ENCODE measurements at places on chromosomes 5 and 9. TPM values are rescaled to one million over a fixed set of nuclear protein-coding genes. Genes with fewer than 3 reads are reported as not detected.

DNA sequence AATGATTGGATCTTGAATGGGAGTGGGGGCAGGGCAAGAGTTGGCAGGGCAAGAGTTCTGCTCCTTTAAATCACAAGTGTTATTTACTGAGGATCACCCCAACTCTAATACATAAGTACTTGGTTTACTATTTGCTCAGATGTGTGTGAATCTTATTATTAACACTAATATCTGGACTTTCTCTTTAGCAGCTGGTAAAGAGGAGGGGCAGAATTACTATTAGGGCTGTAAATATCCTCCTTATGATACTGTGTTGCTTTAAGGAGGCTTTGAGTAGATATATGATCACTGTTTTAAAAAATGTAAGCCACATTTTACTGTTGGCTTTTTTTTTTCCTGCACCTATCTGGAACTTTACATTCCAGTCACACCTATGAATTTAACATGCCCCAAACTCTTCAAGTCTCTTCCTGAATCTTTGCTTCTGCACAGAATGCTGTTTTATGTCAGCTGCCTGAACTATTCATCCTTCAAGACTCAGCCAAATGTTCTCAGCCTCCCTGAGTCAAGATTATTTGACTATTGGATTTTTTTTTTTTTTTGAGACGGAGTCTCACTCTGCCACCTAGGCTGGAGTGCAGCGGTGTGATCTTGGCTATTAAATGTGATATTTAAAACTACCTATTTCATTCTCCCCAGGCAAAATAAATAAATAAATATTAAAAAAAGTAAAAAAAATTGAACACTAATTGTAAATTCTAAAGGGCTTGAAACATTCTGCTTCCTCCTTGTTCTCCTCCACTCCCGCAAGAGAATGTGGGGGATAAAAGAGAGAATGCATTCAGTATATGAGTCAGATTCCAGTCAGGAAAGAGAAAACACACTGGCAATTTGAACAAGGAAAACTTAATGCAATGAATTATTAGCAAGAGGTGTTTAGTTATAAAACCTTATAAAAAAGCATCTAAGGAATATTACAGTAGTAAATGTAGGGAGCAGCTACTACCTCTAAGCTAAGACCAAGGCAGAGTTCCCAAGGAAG, 99.3 kb downstream of the FOCAD start:
- no peak for DNase-seq

The BARHL1 gene
- not detected for polyA plus RNA-seq

GRCh38 chr5:175627005-175627404, 30.9 kb upstream of the HRH2 start:
- no peak for DNase-seq

The IRX1 gene
- not detected for polyA plus RNA-seq

The GBGT1 gene
- polyA plus RNA-seq, result not detected

DNA sequence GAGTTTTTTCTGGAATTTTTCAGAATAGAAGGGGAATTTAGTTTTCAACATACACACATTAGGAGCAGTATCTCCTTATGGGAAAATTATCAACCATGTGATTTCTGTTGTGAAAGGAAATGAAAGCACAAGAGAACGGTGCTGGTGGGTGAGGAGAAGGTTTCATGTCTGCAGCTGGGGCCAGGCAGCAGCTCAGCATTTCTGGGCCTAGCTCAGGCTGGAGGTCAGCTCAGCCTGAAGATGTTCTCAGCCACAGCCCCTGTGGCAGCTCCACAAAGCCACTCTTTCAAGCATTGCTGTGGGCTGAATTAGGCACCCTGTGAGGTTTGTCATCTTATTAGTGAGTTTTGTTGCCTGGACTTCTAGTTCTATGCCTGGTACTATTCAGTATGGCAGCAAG, 90.3 kb downstream of the DIRAS2 start:
- DNase-seq, result no peak

The STING1 gene
- polyA plus RNA-seq, result 87.3 TPM

The SMIM27 gene
- polyA plus RNA-seq, result 116 TPM

- no peak for DNase-seq
Measured at GRCh38 chr9:109894921-109895758, 115.1 kb downstream of the PALM2AKAP2 start.

The ATOSB gene
- polyA plus RNA-seq, result 2.6 TPM

DNA sequence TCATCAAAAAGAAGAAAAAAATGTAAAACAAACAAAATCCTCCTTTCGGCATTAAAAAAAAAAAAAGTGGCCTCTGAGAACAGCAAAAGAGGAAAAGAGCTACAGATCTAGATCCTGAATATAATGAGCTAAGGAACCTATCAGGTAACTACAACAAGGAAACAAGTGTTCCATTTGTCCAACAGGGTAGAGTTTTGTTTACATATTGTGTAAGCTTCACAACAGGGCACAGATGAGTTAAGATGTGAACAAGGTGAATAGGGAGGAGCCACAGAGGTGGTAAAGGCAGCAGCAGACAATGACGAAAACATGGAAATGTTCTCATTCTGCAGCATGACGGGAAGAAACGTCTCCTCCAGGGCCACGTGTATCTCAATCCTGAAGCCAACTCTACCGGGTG, 14.4 kb downstream of the ELP1 start:
- DNase-seq, result no peak

The PCDHGB1 gene
- not detected for polyA plus RNA-seq

DNA sequence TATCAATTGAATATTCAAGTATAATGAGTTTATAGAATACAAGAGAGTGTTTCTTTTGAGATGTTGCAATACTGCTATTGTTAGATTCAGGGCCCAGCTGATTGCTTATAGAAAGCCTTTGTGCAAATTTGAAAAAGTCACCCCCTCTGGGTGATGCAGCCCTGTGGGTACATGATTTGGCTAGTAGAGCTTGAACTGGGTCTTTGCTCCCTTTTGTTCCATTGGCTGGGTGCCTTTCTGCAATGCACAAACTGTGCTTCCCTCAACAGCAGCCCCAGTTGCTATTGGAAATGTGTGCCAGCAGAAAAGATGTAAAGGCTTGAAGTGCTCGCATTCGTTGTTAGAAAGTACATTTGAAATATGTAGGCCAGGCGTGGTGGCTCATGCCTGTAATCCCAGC, 61.8 kb upstream of the CEMIP2 start:
- DNase-seq, result no peak

The C5orf34 gene
- polyA plus RNA-seq, result 0.87 TPM

GRCh38 chr9:133147412-133148198, 16.1 kb downstream of the GBGT1 start:
- DNase-seq, result peak; percentile 89

GRCh38 chr9:214648-215493, at the start of gene DOCK8:
Gene DOCK8 (plus strand): TSS chr9:214865. CDS start chr9:214977, 112 bp downstream.
- DNase-seq, result peak; percentile 24

The FAM193B gene
- 3.4 TPM for polyA plus RNA-seq

DNA sequence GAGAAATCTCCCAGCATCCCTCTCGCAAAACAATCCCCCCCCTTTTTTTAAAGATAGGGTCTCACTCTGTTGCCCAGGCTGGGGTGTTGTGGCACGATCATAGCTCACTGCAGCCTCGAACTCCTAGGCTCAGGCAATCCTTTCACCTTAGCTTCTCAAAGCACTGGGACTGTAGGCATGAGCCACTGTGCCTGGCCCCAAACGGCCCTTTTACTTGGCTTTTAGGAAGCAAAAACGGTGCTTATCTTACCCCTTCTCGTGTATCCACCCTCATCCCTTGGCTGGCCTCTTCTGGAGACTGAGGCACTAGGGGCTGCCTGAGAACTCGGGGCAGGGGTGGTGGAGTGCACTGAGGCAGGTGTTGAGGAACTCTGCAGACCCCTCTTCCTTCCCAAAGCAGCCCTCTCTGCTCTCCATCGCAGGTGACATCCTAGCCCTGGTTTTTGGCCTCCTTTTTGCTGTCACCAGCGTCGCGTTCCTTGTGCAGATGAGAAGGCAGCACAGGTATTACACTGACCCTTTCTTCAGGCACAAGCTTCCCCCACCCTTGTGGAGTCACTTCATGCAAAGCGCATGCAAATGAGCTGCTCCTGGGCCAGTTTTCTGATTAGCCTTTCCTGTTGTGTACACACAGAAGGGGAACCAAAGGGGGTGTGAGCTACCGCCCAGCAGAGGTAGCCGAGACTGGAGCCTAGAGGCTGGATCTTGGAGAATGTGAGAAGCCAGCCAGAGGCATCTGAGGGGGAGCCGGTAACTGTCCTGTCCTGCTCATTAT, 6.8 kb downstream of the CA9 start:
- no peak for DNase-seq

DNA sequence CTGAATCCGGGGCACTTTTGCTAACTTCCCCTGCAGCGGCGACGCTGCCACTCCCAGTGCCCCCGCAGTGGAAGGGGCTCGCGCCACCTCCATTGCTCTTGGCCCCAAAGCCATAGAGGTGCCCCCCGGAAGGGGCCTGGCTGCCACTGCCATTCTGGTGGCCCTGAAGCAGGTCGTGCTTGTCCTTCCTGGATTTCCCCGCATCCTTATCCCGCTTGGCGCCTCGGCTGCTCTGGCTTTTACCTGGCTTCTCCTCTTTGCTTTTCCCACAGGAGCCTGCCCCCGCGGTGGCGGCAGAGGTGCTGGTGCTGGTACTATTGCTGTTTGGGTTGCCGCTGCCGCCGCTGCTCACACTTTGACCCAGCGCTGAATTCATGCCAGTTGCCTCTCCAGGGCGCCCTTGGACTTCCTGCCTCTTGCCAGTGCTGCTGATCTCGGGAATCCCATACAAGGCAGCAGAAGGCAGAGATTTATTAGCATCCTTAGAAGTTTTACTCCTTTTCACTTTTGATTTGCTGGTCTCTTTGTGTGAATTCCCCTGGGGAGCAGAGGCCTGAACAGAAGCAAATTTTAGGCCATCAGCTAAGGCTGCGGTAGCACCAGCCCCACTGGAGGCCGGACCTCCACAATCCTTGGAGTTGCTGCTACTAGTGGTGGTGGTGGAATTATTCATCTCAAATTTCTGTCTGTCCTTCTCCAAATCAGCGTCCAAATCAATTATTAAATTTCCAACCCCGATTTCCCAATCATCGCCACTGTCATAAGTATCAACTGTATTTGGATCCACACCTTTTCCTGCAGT, 2.1 kb downstream of the ZNF608 start:
- DNase-seq, result no peak

GRCh38 chr9:123360161-123361085, 4.4 kb downstream of the CRB2 start:
- peak; percentile 59 for DNase-seq

- no peak for DNase-seq
Measured at GRCh38 chr5:90383903-90384302, 25.7 kb downstream of the CETN3 start.

DNA sequence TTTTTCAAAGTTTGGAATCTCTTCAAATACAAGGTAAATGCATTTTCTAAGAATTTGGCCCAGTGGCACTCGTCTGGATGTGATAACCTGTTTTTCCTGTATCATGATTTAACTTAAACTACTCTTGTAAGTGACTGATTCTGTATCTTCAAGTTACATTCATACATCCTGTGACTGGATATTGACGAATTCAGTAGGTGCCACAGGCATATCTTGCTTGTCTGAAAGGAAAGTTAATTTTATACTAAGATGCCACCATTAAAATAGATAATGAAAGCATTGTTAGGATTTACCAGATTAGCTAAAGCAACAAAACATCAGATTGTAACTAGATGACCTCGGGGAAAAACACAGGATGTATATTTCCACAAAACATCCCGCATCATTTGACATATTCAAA, 175.3 kb upstream of the ZNF608 start:
- no peak for DNase-seq

- DNase-seq, result no peak
Measured at GRCh38 chr5:11182441-11183080, 421.5 kb upstream of the DAP start.

GRCh38 chr5:135489466-135490244, 37.5 kb upstream of the TIFAB start:
- DNase-seq, result no peak

GRCh38 chr5:67149951-67150523, 46.6 kb downstream of the CD180 start:
- no peak for DNase-seq

GRCh38 chr5:16489322-16489791, 23.8 kb upstream of the ZNF622 start:
- DNase-seq, result no peak

The CMYA5 gene
- polyA plus RNA-seq, result 0.06 TPM

DNA sequence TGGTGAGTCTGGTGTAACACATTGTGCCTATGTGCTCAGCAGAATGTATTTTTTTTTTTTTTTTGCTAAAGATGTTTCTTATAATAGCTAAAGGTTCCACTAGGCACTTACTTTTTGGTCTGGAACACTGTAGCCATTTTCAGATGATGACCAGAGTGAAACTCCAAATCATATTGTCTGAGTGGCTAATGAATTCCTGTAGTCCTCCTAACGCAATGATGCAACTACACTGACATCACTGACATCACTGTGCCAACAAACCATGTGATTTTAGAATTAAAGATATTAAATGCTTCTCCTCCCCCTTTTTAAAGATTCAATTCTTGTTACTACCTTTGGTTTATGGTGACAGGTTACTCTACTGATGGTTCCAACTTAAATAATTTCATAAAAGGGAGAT, 28.8 kb downstream of the JAKMIP2 start:
- DNase-seq, result no peak

- no peak for DNase-seq
Measured at GRCh38 chr5:140073296-140073695, 30.2 kb upstream of the NRG2 start.

DNA sequence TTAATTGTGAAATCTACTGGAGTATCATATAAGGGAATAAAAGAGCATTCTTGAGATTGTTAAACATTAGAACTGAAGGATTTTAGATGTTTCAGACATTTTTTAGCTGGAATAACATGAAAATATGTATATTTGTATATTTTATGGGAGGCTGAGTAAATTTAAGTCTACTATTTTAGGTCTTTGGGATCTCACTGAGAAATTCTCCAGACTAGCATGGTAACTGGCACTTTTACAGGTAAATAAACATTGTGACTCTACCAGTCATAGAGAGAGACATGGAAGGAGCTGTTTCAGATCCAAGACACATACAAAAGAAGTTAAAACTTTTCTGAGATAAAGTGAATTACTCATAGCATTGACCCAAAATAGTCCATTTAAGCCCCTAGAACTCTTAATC, 59.4 kb downstream of the NDUFAF2 start:
- no peak for DNase-seq

GRCh38 chr5:135095052-135095715, 61.2 kb upstream of the PITX1 start:
- no peak for DNase-seq

The UBE2D2 gene
- 359 TPM for polyA plus RNA-seq

- no peak for DNase-seq
Measured at GRCh38 chr5:73182307-73182706, 9.3 kb downstream of the TMEM174 start.
